Stimulated activated CD4-positive, alpha-beta T cell treated with anti-CD3 and anti-CD28 coated beads, Interleukin-1b, Interleukin-23, amount 100 ng/mL, for 48 hours (primary cell): ENCODE measurements at places on chromosomes 13 and 19.

GRCh38 chr13:102598061-102598460, 1.3 kb downstream of the TPP2 start:
- DNase-seq = no peak

- no peak for DNase-seq
Observed at GRCh38 chr19:39187552-39187943, 9.2 kb upstream of the NCCRP1 start.

GRCh38 chr19:53388904-53389303, 6.0 kb upstream of the ZNF765 start:
- DNase-seq = no peak

GRCh38 chr13:83065108-83065507, 817.2 kb downstream of the SLITRK1 start:
- DNase-seq = no peak

GRCh38 chr19:53132141-53132991, at the start of gene ZNF415:
Gene ZNF415, minus strand, starts transcription at chr19:53132910. Its CDS starts 10,234 bp downstream, at chr19:53122676.
- peak; percentile 49 for DNase-seq

DNA sequence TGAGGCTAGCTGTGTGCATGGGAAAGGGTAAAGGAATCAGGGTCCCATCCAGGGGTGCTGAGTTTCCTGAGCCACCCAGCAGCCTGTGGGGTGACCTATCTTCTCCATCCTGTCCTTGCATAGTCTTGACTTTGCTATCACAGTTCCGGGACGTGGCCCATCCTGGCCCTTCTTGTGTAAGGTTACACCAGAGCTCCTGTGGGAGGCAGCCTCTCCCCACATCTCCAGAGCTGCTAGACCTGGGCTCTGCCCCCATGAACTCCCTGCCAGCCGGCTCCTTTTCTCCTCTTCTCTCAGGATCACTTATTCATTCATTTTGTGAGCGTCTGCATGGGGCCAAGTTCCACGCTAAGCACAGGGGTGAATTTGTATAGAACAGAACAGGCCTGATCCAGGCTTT, 238.9 kb downstream of the TSHZ3 start:
- no peak for DNase-seq

DNA sequence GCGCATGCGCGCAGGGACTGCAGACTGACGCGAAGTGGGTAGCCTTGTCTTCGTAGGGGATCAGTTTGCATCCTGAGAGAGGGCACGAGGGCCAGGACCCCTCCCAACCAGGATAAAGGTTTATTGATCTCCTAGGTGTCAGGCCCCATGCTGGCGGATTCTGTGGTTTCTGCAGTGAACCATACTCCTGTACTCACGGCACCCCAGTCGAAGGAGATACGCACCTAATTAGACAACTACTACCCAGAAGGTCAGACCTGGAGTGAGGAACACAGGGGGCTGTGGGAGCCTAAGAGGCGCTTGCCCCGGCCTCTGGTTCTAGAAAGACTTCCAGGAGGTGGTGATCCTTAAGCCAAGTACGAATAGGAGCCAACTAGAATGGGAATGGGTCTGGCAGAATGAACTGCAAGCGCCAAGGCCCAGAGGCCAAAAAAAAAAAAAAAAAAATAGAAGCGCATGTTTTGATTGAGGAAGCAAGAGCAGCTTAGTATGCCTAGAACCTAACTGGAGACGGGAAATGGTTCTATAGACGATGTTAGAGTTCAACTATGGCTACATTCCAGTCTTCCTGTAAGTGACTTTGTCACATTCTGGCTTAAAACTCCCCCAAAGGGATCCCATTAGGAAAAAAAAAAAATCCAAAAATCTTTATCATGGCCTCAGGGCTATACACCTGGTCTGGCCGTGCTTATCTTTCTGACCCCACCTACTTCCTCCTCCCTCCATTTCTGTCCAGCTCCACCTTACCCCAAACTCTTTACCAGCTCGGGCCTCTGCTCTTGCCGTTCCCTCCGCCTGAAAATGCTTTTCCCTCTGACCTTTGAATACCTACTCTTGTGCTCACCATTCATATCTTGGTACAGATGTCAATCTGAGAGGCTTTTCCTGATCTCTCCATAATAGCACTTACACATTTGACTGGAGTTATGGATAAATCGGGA, 902 bp upstream of the ZNF428 start:
- DNase-seq = no peak

GRCh38 chr19:15671891-15672579, 852 bp upstream of the CYP4F12 start:
- no peak for DNase-seq

DNA sequence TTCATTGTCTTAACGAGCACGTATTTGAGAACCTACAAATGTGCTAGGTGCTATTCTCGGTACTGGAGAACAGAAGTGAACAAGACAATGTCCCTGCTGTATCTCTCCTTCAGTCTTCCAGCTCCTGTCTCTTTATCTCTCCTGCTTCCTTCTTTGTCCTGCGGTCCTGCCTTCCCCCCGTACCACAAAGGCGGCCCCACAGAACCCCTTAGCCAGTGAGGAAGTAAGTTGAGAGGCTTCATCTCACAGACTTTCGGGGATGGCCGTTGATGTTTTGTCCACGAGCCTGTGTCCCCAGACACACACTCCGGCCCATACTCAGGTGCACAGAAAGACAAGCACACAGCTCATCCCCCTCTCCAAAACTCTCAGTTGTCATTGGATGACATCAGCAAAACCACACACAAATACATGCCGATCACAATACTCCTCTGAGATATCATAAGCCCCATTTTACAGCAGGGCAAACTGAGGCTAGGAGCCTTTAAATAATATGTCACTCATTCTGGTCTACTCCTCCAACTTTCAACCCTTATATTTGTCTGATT, 507 bp upstream of the SWSAP1 start:
- DNase-seq = no peak

DNA sequence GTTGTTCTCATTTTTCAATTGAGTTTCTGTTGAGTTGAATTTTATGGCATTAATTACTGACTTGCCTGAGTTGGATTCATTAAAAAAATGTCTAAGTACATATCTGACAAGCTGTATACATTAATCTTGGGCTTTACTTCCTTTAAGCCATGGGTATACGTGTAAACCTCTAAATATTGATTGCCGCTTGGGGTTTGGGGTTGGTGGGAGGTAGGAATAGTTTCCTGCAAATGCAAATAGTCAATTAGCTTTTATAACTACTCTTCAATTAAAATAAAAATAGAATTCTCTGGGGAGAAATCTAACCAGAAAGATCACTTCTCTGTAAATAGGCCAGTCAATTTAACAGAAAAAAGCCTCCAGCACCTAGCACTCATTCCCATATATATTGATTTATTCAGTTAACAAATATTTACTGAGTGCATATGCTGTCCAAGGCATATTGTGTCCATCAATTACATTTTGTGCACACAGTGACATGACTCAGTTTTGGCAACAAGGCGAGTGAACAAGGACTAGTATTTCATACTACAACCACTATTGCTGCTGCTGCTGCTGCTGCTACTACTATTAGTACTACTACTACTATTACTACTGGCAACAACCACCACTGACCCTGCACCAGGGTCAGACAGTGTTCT, 306.8 kb downstream of the RFC3 start:
- DNase-seq = no peak
